Stimulated activated CD4-positive, alpha-beta T cell treated with anti-CD3 and anti-CD28 coated beads, Interleukin-12 subunit alpha, Interleukin-12 subunit beta, amount 100 ng/mL, for 4 hours (primary cell): ENCODE measurements at places on chromosomes 7 and 10.

GRCh38 chr7:130877236-130877990, 143.4 kb upstream of the KLF14 start:
- DNase-seq: no peak

DNA sequence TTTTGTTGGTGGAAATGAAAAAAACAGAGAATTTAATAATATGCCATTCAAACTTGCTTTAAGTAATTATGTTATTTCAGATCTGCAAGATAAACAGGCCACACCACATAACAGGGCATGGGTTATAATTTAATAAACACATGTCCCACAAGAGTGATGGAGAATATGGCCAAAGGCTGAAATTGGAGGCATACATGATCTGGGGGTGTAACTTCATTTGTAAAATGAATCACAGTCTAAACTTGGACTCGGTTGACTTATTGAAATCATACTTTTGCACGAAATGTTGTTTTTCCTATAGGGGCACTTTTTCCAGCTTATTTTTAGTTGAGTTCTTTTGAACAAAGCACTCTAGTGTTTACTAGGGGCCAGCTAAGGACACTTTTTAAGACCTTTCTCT, 151.6 kb downstream of the TMEM26 start:
- no peak for DNase-seq

GRCh38 chr10:33697016-33697415, 362.5 kb upstream of the NRP1 start:
- DNase-seq: no peak

DNA sequence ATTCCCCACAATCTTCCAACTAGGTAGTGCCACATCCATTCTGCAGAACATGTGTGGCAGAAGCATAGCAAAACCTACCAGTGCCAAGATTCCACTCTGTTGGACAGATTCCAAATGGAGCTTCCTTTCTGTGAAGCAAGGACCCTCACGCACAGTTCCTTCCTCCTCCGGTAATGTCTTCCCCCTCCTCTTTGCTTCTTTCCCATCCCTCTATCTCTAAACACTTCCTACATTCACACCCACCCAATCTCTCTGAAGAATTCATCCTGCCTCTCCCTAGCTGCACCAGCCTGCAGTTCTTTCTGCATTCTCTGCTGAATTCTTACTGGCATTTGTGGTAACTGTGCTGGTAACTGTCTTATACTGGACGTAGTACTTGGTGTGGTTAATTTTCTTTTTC, 124.9 kb downstream of the RNLS start:
- no peak for DNase-seq

DNA sequence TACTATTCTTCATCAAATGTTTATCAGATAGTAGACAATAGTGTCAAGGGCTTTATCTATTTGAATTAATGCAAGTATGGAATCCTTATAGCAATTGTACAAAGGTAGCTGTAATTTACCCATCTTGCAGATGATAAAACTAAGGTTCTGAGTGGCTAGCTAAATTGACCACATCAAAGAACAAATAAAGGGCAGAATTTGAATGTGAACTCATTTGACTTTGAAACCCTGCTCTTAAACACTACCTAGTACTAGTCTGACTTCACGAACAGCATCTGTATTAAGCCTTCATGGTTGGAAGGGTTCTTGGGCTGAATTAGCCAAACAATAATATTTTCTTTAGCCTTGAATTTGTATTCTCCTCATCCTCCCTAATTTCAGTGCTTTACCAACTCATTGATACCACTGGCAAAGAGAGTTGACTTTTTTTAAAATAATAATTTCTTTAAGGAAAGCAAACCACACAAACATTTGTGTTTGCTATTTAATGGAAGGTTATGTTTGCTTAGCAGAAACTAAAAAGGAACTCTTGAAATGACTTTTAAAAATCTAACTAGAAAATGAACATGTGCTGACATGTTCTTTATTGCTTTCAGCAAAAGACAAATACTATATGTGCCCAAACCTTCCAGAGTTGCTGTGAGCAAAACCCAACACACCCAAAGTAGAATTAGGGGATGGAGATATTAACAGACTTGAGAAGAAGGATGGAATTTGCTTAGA, 322.6 kb downstream of the RNLS start:
- no peak for DNase-seq

- no peak for DNase-seq
These were observed 35.8 kb downstream of the RBM17 start for GRCh38 chr10:6124666-6125065.

- DNase-seq: no peak
These were observed 11.0 kb downstream of the TMEM140 start for GRCh38 chr7:135158874-135159273.

DNA sequence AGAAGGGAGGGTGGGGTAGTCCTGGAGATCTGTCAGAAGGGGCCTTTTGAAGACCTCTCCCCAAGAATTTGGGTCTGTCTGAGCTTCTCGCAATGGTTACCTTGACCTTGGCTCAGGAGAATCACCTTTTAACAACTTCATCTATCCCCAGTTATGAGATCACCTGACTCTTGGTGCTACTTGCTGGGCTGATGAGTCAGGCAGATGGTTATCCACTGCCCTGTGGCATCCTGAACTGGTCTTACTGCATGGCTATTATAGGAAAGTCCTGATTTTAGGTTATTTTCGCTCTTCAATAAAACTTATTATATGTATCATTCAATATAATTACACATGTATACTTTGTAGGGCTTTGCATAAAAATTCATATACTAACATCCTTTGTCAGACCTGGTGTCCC, 274.7 kb downstream of the GFRA1 start:
- no peak for DNase-seq

DNA sequence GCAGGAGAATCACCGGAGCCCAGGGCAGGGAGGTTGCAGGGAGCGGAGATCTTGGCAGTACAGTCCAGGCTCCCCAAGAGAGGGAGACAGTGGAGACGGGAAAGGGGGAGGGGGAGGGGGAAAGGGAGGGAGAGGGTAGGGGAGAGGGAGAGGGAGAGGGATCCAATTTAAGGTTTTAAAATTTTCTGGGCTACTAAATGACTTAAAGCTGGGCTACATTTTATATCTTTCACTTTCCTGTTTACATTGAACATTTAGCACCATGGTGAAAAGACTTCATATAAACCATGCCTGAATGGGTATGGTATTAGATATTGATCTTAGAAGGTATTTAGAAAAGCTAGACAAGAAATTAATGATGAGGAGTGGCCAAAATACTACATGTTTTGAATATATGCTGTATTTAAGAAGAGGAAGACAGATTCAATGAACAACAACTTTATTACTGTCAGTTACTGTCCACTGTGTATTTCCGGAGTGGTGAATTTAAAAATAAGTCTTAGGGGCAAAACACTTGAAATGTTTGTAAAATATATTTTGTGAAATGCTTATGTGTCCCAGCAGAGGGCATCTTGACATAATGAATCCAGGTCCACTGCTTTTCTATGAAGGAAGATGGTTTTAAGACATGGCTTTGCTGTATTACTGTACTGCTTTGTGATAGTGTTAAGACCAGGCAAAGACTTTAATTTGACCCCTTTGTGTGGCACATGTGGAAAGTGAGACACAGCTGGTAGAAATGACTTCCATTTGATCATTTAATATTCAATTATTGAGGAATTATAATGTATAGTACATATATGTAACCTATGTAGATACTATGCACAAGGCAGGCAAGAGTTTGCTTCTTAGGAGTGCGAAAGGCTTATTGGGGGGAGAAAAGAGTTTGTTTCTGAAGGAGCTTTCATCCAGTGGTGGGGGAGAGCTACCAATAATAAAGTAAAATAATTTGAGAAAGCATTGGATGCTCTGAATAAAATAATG, 52.8 kb downstream of the NRF1 start:
- no peak for DNase-seq

GRCh38 chr7:94422827-94423460, 28.2 kb downstream of the COL1A2 start:
- no peak for DNase-seq

DNA sequence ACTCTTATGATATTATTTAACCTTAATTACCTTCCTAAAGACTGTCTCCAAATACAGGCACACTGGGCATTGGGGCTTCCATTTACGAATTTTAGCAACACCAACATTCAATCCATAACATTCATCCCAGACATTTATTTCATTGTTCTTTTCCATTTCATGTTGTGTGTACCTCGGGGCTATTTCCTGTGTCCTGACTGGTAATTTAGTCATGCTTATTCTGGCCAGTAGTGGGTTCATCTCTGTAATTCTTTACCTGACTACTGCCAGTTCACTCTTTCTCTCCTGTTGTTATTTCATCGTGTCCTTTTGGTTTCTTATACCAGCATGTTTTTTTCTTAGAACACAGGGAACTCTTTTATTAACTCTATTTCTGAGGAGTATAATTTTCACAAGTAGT, 225.7 kb downstream of the PLXDC2 start:
- DNase-seq: no peak
